Activated naive CD8-positive, alpha-beta T cell treated with anti-CD3 and anti-CD28 coated beads for 36 hours (primary cell): ENCODE measurements at places on chromosomes 6 and 20.

GRCh38 chr6:27874016-27874415 lies 38.2 kb downstream of the OR2B2 start:
- no peak for DNase-seq

DNA sequence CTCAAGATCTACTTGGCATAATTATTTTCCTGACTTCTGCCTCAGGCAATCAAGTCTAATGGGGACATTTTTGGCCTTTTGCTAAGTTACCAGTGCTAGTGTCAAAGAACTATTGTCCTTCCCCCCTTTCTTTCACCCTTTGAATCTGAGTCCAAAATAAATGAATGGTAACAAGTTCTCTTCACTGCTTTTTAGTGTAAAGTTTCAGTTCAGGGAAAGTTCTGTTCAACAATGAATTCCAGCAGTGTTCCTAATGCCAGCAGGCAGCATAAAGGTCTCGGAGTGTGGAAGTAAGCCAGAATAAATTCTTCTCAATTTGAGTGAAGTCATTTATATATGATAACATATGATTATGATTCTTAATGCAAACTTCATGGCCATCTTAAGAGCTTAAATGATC lies 20.8 kb upstream of the TSPYL1 start:
- no peak for DNase-seq

DNA sequence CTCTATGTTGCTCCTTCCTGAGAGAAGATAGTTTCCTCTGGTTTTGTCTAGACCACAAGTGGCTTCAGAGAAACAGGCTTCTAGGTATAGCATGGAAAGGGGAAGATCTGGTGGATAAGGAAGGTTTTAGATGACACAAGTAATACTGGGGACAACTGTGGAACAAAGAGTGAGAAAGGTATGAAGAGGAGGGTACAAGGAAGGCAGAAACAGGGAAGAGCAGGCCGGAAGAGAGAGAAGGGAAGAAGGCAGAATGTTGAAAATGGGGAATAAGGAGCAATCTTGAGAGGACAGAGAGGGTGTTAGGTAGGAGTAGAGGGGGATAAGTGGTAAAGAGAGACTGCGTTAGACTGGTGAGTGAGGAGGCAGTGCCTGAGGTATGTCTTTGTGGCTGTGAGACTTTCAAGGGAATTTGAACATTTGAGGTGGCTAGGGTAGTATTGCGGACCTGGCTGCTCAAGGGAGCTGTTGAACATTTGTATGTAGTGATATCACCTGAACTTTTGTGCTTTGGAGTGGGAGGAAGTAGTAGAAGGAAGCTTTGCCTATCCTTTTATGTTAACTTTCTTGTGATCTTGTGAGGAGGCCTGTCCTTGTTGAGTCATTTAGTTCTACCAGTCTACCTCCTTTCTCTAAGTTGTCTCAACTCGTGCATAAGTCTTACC lies 69.5 kb downstream of the FOXO3 start:
- no peak for DNase-seq

DNA sequence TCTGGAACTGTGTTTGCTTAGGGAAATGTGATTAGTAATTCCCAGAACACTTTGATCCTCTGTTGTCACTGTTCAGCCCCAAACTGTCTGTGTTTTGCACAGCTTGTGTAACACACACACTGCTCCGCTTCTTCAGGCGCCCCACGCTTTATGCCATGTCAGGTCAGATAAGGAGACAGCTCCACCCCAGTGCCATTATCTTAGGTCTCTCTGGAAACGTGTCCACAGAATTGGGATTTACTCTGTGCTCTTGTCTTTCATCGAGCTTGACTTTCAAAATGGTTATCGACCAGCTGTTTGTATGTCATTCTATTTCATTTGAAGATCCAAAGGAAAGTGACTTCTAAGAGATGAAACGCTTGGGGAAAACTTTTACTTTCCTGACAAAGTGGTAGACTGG lies 106.4 kb upstream of the SSTR4 start:
- DNase-seq, result no peak

GRCh38 chr6:859936-860335 lies 167.0 kb upstream of the EXOC2 start:
- DNase-seq, result no peak

GRCh38 chr6:34047913-34048867 lies 97.7 kb downstream of the GRM4 start:
- DNase-seq, result no peak

DNA sequence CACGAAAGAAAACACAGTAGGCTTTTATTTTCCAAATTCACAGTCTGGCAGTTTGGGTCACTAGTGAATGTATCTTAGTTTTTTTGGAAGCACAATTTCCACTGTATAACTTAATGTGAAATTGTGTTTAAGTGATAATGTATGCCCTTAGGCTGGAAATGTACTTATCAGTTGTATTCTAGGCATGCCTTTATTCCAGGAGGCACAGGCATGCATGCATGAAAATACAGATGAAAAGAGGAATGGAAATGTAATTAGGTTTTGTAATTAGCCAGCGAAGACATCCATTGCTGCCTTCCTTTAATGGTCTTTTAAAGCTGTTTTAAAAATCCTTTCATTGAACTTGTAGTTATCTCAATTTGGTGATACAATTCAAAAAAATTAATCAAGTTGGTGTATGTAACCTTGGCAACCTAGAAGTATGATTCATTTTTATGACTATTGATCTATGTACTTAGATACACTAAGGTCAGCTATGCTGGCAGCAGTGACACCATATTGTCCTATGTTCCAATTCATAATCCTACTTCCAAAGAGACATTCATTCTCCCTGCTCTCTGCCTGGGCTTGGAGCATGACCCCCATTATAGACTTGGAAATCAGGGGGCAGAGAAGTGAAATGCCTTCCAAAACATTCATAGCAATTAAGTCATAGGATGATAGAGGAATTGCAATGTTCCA lies 73.1 kb downstream of the SNAP25 start:
- no peak for DNase-seq

DNA sequence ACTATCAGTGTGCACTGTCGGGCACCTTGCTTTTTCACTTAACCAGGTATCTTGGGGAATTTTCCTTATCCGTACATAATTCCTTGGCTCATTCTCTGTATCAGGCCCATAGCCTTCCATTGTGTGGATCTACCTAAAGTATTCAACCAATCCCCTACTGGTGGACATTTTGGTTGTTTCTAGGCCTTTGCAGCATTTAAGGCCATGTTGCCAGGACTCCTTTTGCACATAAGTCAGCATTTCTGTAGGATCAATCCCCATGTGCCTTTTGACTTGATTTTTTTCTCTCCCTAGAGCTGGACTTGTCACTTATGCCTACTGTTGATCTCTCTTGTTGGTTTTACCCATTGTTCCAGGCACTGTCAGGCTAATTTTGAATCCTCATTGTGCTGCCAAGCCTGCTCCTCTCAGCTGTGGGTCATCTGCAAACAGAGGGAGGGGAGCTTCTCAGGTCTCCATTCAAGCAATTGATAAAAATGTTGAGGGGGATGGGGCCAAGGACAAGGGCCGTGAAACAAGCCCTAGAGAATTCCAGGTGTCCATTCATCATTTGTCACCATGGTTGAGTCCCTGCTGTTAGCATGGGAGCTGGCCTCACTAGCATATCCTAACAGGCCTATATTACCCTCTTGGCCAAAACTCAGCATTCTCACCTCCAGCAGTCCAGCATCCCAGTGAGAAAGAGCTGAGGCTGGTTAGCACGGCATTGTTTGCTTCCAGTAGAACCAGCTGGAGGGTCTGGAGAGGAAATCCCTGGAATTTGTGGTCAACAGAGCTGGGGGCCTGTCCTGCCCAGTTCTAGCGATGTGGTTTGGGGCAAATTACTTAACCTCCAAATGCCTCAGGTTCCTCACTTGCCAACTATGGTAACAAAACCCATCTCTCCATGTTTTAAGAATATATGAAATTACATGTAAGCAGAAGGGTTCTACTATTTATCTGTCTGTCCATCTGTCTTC lies 178.4 kb downstream of the MRPL14 start:
- DNase-seq, result no peak

DNA sequence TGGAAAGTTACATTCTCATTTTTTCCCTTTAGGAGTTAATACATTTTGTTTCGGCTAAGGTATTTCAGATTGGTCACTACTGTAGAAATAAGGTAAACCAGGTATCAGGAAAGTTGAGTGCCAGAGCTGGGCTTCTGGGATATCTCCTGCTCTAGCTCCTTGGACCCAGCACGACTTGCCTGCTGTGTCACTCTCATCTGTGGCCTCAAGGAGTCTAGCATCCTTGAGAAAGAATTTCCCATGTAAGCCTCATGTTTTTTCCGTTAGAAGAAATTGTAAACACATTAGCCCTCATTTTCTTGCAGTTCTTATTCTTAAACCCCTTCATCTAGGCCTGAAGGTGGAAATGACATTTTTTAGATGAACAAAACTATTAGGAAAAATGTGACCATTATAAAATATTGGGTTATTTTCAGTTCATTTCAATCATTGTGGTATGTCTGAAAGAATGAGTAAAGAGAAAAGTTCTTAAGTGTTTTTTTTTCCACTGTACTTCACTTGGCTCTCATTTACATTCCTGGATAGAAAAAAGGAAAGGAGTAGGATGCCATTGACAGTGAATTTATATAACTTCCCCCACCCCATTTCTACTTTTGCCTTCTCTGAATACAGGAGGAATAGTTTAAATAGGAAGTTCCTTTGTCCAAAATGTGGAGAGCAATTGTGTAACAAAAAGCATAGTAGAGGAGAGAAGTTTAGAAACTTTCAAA lies 46.7 kb downstream of the CD2AP start:
- DNase-seq, result no peak

DNA sequence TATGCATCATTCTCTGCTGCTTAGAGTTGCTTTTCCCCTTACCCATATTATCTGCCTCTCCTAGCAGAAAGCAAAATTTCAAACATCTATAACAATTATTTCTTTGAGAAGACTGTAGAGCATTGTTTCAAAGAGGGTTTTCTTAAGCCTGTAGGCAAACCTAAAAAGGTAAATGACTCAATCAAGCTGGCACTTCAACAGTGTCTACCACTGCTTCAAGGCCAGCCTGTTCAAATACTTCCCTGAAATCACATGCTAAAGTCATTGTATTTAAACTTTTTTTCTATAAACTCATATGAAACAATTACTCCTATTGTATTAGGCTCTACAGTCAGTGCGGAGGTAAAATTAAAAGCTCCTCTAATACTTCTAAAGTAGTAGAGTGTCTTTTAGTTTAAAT lies 87.1 kb downstream of the OGFRL1 start:
- DNase-seq, result no peak

GRCh38 chr20:52676283-52676995 lies 295.7 kb upstream of the TSHZ2 start:
- no peak for DNase-seq

DNA sequence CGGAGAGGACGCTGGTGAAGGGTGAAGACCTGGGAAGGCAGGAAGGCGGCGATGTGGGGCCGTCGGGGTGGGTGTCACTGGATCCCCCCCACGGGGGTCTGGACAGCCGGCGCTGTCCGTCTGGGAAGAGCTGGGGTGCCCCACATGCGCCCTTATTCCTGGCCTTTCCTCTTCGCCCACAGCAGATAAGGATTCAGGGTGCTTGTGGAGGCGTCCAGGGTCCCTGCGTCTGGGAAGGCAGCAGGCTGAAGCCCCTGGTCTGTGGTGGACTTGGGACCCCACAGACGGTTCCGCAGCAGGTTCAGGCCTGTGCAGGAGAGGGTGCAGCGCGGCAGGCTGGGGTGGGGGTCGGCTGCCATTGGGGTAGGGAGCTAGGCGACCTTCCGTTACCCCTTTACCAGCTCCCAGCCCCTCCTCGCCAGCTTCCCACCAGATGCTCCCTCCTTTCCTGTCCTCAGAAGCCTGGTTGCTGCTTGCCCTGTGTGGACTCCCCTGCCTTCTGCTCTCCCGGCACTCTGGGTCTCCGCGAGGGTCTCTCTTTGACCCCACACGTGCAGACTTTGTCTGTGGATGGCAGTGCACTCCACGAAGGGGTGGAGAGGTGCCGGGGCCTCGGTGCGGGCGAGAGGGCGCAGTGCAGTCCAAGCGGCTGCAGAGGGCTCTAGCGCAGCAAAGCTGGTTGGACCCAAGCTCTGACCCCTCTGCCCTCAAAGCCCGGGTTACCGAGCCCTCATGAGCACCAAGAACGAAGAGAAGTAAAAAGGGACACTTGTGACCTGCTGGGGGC lies 2.1 kb upstream of the GATA5 start:
- no peak for DNase-seq

- DNase-seq, result no peak
Observed at GRCh38 chr6:136403110-136403980, 113.7 kb upstream of the BCLAF1 start.

GRCh38 chr20:4569092-4569491 lies 152.6 kb upstream of the PRND start:
- no peak for DNase-seq

DNA sequence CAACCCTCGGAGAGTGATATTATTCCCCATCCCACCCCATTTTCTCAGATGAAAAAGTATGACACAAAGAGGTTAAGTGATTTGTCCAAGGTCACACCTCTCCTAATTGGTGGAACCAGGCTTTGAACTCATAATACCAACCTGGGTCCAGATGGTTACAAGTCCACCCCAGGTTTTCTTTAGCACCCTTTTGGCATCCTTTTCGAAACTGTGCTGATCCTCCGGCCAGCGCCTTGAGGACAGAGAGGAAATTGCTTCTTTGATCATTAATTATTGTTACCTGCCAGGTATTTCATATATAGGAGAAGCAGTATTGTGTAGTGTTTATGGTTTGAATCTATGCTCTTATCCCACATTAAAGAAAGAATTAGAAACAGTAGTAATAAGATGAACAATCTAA lies 29.3 kb upstream of the PDYN start:
- no peak for DNase-seq

- no peak for DNase-seq
Observed at GRCh38 chr6:52364480-52365166, 2.7 kb downstream of the PAQR8 start.

DNA sequence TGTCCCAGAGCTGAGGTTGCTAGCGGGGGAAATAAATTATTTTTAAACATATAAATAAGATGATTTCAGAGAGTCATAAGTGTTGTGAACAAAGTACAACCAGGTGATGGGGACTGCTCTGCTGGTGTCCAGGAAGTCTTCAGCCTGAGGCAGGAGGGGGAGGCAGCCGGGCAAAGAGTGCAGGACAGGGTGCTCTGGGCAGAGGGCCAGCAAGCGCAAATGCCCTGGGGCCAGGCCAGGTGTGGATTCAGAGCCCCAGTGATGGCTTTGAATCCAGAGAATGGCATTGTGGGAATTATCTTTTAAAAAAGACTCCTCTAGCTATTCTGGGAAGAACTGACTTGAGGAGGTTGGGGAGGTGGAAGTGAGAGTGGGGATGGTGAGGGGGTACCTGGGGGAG lies 1.6 kb downstream of the CLPSL1 start:
- DNase-seq, result no peak

- DNase-seq, result no peak
Observed at GRCh38 chr6:97102145-97102790, 177.7 kb downstream of the KLHL32 start.

- DNase-seq, result no peak
Observed at GRCh38 chr6:13248053-13248452, 80.3 kb downstream of the TBC1D7 start.

DNA sequence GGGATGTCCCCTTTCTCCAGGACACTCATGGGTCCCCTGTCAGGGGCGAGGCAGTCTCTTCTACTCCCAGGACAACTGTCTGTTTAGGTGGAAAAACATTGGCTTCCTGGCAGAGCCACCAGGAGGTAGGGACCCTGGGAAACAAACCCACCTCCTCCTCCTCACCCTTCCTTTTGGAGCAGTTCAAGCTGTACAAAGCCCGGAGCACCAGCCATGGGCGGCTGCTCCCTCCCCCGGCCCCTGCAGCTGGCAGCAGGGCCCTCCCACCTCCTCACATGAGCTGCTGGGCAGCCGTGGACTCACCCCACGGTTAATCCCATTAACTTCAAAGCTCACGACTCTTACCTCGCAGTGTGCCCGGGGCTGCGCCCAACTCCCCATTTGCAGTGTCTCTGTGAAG lies 48.6 kb downstream of the CDH4 start:
- no peak for DNase-seq

- DNase-seq, result no peak
Observed at GRCh38 chr6:98971303-98971702, 23.6 kb upstream of the FBXL4 start.
